Activated CD8-positive, alpha-beta memory T cell treated with anti-CD3 and anti-CD28 coated beads, Interleukin-2, amount 50 U/mL, for 4 hours (primary cell): ENCODE measurements at places on chromosomes 1 and 21.

DNA sequence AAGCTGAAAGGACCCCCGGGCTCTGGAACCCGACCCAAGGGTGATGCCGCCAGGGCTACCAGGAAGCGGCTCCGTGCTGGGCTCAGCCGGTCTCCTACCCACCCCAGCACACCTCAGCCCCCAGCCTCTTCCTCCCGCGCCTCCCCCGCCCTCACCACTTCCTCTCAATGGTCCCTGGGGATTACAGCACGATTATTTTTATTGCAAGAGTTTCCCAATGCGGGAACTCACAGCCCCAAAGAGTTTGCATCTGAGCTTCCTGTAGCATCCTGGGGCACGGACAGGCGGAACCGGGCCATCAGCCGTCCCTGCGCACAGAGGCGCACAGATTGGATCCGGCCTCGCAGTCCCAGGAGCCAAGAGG lies 8.7 kb upstream of the SLX9 start:
- DNase-seq: no peak

DNA sequence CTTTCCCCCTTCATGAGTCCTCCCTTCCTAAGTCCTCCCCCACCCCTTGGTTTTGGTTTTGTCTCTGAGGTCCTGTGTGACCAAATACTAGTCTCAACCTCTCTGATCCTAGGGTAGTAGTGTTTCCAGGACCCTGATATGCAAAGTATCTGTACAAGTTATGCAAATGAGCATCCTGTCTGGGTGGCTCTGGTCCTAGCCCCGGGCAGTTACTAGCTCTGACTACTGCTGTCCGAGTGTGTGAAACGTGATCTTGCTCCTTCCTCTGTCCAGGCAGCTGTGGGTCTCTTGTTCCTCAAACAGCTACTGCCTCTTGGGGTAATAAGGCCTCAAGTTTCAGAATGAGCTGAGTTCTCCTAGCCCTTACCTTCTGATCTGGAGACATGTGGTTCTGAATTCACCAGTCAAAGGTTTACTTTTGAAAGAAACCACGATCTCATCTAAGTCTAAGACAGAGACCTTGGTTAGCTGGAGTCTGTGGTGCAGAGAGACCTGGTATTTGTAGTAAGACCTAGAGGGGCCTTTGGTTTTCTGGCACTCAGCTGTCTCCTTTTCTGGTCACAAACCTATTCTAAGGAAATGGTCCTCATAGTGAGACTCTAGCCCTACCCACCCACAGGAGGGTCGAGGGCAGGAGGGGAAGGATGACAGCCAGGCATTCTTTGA lies 31.0 kb upstream of the IL19 start:
- no peak for DNase-seq

- no peak for DNase-seq
Measured at GRCh38 chr1:183142171-183142570, 43.9 kb upstream of the LAMC2 start.

DNA sequence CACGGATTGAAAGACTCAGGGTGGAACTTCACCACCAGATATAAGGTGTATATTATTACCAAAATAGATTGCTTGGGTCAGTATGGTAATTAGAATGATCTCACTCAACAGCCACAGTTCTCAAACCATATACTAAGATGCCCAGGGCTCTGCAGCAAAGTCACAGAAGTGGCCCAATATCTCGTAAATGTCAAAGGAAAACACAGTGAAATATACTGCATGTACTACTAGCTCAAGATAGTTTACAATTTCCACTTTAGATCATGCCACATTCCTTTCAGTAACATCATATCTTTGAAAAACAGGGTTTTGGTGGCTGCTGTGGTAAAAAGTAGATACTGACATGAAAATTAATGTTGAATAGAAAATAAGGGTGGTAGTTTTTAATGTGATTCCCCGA lies 180.3 kb upstream of the ATP1B1 start:
- DNase-seq: no peak

- DNase-seq: no peak
Measured at GRCh38 chr1:204659056-204659455, 26.5 kb downstream of the LRRN2 start.

DNA sequence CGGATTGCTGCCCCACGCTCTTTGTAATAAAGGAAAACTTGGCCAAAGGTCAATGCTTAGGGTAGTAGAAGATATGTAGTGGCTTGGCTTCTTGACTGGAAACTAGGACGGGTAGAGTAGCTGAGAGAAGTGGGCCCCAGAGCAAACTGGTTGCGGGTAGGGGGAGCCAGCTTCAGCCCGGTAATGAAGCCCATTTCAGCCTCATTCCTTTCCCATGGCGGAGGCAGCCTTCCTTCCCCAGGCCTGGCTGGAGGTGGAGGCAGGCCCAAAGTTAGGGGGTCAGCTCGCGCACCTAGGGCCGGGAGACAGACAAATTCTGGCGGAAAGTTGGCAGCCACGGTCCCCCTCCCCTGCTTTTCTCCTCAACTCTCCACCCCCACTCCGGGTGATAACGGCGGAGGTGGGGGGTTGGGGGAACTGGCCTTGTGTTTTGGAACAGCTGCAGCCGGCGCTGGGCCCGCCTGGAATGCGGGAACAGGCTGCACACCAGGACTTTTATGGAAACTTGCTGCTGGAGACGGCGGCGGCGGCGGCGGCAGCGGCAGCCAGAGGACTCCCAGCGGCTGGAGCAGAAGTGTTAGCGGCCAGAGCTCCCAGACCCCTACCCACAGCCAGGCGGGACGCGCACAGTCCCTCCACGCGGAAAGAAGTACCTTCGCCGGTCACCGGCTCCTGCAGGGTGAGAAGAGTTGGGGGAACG lies at the start of gene NEXN:
NEXN (plus strand) TSS at position 544 of the 700 bp plus-strand sequence. CDS start 27,483 bp downstream, outside the sequence.
- no peak for DNase-seq

GRCh38 chr1:184792450-184792969 lies 37.9 kb upstream of the EDEM3 start:
- no peak for DNase-seq

GRCh38 chr1:203038217-203038741 lies 12.0 kb downstream of the PPFIA4 start:
- no peak for DNase-seq

GRCh38 chr1:231392389-231393131 lies 29.5 kb downstream of the EGLN1 start:
- no peak for DNase-seq

GRCh38 chr1:218983433-218983832 lies 190.2 kb upstream of the LYPLAL1 start:
- no peak for DNase-seq

- no peak for DNase-seq
Measured at GRCh38 chr1:214154596-214155292, 126.2 kb upstream of the SMYD2 start.

DNA sequence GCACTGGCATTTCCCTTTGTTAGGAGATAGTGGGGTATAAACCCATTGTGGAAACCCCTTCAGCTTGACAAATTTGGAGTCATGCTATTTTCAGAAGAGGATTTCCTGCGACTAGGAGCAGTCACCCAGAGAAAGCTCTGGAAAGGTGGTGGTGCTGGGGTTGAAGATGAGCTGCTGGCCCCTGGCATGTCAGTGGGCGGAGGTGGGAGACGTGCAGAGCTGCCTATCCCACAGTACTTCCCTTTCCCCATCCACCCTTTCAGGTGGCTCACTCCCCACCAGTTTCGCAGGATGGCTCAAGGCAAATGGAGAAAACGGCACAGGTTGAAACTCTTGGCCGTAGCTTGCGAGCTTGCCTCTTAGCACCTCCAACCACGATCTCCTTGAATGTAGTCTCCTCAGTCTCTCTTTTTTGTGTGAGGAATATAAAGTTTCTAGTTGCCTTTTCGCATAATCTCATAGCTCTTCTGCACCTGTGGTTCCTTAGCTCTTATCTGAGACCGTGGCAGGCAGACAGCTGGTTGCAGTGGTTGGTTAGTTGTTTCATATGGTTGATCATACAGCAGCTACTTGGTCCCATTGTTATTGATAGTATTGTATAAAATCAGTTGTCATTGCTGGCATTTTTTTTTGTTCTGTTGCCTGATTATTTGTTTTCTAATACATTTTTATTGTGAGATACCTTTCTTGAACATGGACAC lies 48.2 kb downstream of the ADARB1 start:
- no peak for DNase-seq

DNA sequence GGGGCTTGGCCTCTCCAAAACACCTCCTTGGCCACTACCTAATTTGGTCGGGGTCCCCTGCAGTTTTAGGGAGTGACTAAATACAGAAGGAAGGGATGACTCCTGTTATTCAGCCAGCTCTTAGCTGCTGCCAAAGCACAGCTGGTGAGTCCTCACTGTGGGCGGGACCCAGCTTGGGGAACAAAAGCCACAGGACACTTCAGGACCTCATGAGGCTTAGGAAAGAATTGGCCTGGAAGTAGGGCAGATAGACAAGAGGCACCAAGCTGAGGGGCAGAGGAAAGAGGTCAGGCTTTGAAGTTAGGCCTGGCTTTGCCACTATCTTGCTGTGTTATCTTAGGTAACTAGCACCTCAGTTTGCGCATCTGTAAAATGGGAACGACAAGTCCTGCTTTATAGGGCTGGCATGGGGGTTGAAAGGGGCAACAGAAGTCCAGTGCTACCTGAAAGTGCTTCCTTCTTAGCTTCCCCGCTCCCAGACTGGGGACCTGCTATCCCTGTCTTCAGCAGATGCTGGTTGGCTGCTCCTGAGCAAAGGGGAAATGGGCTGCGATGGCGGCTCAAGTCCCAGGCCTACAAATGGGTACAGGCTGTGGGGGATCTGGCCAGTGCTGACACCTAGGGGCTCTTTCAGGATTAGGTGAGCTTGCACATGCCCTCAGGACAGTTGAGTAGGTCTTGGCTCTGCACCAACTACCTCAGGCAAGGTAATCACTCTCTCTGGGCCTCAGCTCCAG lies 15.7 kb downstream of the IFI6 start:
- DNase-seq: no peak

DNA sequence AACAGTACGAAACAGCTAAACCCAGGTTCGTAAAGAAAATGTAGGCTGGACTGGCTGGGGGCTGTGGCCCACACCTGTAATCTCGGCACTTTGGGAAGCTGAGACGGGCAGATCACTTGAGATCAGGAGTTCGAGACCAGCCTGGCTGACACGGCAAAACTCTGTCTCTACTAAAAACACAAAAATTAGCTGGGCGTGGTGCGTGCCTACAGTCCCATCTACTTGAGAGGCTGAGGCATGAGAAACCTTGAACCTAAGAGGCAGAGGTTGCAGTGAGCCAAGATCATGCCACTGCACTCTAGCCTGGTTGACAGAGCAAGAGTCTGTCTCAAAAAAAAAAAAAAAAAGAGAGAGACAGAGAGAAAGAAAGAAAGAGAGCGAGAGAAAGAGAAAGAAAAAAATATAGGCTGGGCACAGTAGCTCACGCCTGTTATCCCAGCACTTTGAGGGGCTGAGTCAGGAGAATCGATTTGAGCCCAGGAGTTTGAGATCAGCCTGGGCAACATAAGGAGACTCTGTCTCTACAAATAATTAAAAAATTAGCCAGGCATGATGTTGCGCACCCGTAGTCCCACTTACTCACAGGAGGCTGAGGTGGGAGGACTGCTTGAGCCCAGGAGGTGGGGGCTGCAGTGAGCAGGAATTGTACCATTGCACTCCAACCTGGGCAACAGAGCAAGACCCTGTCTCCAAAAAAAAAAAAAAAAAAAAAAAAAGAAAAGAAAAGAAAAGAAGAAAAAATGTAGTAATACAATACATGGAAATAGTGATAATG lies 35.7 kb downstream of the CAPZB start:
- DNase-seq: no peak

GRCh38 chr1:170567214-170567613 lies 35.2 kb downstream of the GORAB start:
- DNase-seq: no peak

GRCh38 chr1:22217811-22218460 lies 75.0 kb upstream of the WNT4 start:
- DNase-seq: no peak

DNA sequence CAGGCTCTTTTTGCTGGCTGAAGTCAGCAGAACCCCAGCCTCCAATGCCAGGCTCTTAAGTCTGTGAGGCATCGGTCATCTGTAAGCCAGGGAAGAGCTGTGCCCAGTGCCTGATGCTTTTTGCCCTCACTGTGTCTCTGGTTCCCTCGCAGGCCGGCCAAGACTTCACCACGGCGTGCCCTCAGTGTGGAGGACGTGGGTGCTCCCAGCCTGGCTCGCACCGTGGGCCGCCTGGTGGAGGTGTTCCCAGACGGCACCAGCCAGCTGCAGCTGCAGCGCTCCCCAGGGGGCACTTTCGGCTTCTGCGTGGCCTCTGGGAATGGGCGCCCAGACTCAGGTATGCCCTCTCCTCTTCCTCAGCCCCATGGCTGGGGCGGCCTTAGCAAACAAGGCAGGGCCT lies 32.5 kb downstream of the KIAA1614 start:
- DNase-seq: no peak

DNA sequence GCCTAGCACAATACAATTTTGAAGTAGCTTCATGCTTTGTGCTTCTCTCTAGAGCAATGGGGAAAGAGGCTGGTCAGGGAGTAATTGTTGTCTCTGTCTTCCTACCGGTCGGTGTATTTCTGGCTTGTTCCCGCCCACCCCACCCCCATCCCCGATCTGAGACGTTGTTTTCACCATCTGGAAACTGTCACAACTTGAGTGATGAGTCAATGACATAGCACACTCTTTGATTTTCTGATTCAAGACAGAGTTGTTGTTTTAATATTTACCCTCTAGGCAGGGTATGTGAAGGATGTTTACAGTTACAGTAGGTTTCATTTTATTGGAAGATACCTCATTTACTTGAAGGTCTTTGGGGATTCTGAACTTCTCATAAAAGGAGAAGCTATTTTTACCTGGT lies 7.0 kb downstream of the IL12RB2 start:
- DNase-seq: no peak

DNA sequence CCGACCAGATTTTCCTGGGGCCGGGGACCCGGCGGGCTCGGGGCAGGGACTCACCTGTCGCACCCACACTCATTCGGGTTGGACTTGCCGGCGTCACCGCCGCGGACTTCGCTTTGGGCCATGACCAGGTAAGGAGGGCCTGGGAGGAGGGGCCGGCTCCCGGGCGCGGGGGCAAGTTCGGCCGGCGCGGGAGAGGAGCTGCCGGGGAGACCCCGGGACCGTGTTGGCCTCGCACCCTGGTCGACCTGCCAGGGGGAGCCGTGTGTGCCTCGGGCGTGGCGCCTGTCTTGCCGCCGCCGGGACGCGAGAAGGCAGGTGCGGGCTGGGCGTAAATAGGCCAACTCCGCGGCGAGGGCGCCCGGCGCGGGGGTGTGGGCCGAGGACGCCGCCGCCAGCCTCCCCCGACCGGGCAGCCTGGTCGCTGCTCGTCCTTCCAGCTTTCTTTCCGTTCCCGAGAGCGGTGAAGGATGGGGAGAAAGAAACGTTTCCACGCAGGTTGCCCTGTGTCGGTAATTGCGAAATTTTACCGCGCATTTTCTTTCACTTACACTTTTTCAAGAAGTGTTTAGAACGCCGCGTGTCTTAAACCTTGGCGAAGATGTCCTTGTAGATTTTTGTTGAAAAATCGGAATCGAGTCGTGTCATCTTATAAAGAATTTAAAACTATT lies 558 bp downstream of the USP1 start:
- DNase-seq: peak; percentile 43

GRCh38 chr1:203267912-203268311 lies 37.4 kb upstream of the BTG2 start:
- DNase-seq: no peak

- DNase-seq: no peak
Measured at GRCh38 chr1:20993716-20994575, 182.8 kb downstream of the EIF4G3 start.
